CD4-positive, alpha-beta T cell treated with Interleukin-12 subunit alpha and Interleukin-12 subunit beta, for 1 hour (primary cell): ENCODE measurements at places on chromosomes 16 and 17.

GRCh38 chr16:82891424-82891823 lies 264.7 kb downstream of the CDH13 start:
- DNase-seq = no peak

- DNase-seq = no peak
Measured at GRCh38 chr17:61456688-61457225, 4.5 kb downstream of the TBX4 start.

GRCh38 chr16:19238406-19238805 lies 47.1 kb upstream of the CLEC19A start:
- DNase-seq = no peak

DNA sequence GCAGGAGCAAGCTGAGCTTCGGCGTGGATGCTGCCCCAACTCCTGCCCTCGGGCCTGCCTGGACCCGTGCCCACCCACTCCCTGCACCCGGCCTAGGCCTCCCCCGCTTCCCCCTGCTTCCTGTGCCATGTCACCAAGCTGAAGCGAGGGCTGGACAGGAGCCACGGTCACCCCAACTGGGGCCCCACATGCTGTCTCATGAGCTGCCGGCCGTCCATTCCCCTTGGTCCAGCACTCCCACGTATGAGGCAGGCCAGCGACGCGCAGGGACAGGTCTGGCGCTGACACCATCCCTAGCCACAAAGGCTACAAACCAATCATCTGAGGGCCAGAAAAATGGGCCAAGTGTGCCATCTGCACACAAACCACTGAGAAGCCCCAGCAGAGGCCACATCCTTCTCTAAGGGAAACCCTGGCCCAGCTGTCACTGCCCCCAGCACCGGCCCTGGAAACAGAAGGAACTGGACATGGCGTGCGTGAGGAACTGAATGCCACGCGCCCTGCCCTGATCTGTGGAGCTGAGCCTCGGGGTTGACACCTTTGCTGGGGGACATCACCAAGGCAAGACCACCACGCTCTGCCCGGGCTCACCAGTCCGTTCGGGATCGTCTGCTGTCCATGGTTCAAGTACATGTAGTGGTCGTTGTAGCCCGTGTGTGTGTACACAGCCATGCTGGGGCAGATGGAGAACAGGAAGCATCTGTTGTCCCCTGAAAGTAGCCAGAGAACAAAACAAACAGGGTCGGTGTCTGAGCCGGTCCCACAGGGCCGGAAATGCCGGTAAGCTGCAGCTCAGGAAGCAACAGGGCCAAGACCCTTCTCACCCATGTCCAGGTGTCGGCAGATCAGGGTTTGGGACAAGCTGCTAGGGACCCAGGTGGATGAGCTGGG lies 22.2 kb downstream of the MEAK7 start:
- DNase-seq = no peak

DNA sequence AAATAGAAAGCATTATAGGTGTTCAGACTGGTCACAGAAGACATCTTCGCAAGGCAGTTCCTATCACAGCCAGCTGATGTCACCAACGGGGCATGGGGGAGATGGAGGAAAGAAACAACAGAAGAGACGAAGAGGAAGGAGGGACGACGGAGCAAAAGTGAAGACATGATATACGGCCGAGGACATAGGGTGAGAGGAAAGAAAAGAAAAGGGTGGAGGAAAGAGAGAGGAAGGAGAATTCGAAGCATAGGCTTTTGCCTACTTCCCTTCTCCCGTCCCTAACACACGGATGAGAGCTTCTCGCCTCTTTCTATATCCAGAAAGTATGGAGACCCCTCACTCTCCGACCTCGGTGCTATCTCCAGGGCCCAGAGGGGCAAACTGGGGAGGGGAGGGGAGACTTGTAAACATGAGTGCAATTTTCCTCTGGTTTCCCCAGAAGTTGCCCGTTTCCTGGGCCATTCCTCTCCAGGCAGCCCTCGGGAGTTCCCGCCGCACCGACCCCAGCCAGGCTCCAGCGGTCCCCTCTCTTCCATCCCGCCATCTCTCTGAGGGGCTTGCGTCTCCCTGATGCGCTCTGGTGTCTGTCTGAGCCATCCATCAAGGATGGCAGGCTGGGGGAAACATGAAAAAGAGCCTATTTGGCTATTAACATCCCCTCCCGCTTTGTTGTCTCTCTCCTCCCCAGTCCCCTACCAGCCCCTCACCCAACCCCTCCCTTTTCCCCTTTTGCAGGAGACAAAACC lies 26.0 kb downstream of the COPZ2 start:
- DNase-seq = peak; percentile 61

DNA sequence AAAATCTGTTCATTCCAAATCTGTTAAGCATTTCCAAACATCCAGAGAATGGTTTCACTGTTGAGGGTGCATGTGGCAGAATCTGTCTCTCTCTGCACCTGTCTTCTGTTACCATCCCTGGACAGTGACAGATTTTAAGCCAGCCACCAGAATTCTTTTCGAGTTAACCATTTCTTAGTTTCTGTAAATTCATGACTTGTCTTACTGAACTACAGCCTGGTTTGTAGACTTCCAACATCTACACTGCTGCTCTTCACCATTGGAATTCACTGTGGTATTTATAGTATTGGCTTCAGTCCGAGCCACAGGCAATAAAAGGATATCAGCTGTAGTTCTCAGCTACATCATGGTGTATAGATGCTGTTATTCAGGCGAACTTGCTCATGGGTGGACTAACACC lies 47.6 kb downstream of the GOSR1 start:
- no peak for DNase-seq

DNA sequence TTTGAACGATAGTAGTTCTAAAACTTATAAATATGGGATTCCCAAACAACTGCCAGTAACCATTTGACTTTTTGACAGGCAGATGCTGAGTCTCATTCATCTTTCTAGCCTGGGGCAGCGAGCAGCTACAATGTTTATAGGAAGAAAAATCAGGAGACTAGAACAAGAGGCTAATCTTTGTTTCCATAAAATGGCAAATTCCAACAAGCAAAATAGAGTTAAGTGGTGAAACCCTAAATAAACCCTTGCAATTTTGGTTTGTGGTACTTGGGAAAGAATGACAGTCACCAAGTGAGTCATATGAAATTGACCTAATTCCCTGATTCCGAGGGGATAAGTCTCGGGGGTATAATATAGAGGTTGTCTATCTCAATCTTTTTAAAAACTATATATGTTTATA lies 27.3 kb upstream of the HS3ST2 start:
- DNase-seq = no peak

GRCh38 chr16:31877876-31878642 lies 4.5 kb downstream of the ZNF267 start:
- no peak for DNase-seq

DNA sequence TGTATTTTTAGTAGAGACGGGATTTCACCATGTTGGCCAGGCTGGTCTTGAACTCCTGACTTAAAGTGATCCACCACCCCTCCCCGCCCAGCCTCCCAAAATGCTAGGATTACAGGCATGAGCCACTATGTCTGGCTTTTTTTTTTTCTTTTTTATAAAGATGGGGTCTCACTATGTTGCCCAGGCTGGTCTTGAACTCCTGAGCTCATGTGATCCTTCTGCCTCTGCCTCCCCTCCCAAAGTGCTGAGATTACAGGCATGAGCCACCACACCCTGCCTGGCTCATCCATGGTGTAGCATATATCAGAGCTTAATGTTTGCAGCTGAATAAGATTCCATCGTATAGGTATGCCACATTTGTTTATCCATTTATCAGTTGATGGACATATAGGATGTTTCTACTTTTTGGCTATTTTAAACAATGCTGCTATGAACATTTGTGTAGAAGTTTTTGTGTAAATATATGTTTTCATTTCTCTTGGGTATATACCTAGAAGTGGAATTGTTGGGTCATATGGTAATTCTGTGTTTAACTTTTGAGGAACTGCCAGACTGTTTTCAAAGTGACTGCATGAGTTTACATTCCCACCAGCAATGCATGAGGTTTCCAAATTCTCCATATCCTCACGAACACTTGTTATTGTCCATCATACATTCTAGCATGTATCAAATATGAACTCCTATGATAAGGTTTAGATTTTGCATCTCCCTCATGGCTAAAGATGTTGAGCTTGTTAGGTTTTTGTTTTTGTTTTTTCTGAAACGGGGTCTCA lies 55.7 kb upstream of the HAS3 start:
- no peak for DNase-seq

DNA sequence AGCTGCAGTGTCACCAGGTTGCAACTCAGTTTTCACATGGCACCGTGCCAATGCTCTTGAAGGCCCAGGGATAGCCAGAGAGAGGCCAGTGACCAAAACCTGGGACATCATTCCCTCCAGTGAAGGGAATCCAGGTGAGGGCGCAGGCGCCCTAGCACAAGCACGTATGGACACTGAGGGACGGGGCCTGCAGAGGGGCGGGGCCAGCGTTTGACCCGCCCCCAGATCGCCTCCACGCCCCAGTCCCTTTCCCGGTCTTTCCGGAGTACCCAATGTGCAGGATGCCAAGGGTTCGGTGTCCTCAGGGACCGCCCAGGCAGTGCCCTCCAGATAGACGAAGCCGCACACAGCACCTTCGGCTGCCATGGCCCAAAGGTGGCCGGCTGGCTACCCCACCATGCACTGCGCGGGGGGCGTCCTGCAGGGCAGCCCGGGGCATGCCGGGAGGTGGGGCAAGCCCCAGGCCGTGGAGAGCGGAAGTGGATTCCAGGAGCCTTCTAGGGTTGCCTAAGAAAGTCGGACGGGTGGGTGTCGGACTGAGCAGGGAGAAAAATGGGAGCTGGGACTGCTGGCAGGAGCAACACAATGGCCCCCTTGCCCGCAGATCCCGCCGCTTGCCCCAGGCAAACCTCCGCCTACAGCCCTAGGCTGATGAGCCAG lies 4.6 kb downstream of the SLC12A4 start:
- no peak for DNase-seq

DNA sequence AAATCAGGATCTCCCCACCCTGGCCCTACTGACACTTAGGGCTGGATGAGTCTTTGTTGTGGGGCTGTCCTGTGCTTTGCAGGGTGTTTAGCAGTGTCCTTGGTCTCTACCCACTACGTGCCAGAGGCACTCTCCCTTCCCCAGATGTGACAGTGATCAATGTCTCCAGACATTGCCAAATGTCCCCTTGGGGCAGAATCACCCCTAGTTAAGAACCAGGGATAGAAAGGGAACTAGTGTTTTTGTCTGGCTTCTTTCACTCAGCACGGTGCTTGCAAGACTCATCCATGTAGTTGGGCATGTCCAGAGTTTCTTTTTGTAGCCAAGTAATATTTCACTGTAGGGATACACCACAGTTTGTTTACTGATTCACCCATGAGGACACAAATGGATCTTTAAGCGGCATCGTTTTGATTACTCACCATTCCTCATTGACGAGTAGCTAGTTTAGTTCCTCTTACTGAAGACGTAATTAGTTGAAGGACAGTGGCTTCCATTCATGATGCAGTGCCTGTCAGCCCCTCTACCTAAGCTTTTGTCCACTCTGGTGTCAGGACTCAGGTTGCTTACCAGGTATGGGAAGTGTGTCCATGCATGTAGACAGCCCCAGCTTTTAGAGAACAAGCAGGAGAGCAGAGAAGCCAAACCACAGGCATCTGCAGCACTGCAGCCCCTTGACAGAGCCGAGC lies 26.0 kb upstream of the ITGB4 start:
- DNase-seq = no peak

DNA sequence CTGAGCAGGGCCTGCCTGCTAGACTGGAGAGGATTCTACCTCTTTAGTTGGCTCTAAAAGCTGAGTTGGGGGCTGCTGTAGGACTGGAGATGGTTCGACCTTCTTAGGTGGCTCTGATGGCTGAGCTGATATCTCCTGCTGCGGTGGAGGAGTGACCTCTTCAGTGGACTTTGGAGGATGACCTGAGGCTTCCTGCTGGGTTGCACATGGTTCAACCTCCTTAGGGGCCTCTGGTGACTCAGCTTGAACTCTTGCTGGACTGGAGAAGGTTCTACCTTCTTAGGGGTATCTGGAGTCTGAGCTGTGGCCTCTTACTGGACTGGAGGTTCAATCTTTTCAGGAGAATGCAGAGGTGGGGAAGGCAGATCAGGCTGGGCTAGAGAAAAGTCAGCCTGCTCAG lies 48.9 kb upstream of the TMEM97 start:
- DNase-seq = no peak

- no peak for DNase-seq
Measured at GRCh38 chr17:17749025-17749772, 67.9 kb downstream of the RAI1 start.

GRCh38 chr17:53273126-53273525 lies 549.6 kb upstream of the KIF2B start:
- no peak for DNase-seq

DNA sequence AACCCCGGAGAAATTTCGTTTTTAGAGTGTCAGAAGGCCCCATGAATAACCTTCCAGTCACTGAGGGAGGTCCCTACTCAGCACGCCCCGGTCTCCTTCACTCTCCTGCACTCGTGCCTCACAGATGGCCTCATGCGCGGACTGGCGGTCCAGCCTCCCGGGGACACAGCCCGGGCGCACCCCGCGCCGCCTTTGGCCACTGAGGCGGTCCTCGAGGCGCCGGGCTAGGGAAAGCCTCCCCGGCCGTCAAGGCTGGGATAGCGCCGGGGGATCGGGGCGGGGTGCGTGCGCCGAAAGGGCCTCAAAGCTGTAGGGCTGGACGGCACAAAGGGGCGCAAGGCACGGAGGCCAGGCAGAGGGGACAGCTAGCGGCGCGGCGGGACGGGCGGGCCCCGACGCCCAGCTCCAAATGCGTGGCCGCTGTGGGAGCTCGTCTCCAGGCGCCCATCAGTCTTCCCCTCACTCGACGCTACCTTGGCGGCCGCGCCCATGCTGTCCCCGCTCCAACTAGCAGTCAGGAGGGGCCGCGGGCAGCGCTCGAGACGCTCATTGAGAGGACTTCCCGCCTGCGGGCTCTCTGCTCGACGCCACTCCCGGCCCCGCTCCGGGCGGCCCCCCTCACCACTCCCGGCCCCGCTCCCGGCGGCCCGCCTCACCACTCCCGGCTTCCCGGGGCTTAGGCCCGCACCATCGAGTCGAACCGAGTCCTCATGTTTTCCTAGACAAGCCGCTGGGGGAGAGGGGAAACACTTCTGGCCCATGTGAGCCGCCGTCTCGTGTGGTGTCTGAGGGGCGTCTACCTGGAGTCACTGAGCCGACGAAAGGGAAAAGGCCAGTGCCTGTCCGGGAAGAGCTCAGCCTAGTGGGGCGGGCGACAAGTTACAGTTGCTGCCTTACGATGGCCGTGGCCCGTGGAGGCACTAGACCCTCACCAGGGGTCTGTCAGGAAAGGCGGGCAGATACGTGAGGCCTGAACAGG lies at the start of gene USP6:
TSS of gene USP6 (plus strand) at position 360 of the 979 bp plus-strand sequence. CDS start 14,336 bp downstream, outside the sequence.
- DNase-seq = no peak
